ENCODE measurements at places on chromosomes 13 and 19. TPM values are rescaled to one million over a fixed set of nuclear protein-coding genes. Genes with fewer than 3 reads are reported as not detected.

- no peak overlapping the region for H3K27ac ChIP-seq
- H3K27me3 ChIP-seq: no peaks in the 10 kb centered on the region
- no peaks in the 10 kb centered on the region for H3K4me1 ChIP-seq
- H3K36me3 ChIP-seq: peaks cover 26% of the 10 kb centered on the region
Measured at GRCh38 chr13:111239764-111240670, 80.4 kb upstream of the TEX29 start.

DNA sequence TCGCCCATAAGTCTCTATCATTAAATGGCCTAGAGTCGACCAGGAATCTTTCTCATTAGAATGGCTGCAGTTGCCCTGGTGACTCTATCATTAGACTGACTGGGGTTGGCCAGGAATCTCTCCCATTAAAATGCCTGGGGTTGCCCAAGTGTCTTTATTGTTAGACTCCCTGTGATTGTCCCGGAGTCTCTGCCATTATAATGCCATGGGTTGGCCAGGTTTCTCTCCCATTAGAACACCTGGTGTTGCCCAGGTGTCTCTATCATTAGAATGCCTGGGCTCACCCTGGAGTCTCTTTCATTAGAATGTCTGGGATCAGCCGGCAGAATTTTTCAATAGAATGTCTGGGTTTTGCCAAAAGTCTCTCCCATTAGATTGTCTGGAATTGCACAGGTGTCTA, 1459.3 kb downstream of the UQCRFS1 start:
- DNase-seq: no peak
- H3K4me1 ChIP-seq: no peaks in the 10 kb centered on the region
- no peak overlapping the region for H3K4me3 ChIP-seq
- H3K27ac ChIP-seq: no peak overlapping the region
- H3K27me3 ChIP-seq: no peaks in the 10 kb centered on the region

DNA sequence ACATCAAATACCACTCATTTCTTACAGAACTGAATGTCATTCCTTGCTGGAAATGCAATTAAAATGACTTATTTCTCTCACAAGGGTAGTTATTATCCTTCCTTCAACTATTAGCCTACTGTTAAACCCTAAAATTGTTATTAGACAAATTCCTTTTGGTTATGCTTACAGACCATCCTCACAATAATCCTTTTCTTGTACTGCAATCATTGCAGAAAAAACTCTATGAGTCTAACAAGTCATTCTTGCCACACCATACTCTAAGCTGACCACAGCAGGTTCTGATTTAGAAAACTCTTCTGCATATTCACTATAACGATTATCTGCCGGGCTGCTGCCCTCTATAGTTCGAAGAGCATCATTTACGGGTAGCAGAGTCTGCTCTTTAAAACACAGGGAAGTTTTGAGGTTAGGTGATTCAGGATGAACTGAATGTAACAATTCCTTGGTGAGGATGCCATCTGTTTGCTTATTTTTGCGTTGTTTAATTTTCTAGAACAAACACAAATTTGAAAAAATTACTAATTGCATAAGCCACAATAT, 38.2 kb downstream of the MTMR6 start:
- H3K27ac ChIP-seq: no peak overlapping the region
- H3K4me3 ChIP-seq: no peak overlapping the region
- no peak for DNase-seq
- H3K36me3 ChIP-seq: peaks cover 29% of the 10 kb centered on the region
- H3K4me1 ChIP-seq: no peaks in the 10 kb centered on the region
- H3K27me3 ChIP-seq: no peaks in the 10 kb centered on the region

The IZUMO1 gene
- not detected for total RNA-seq

The SIGLEC11 gene
- not detected for total RNA-seq

Measured in activated CD4-positive, alpha-beta T cell treated with anti-CD3 and anti-CD28 coated beads for 36 hours (primary cell).